ENCODE measurements at places on chromosomes 5 and 9.

DNA sequence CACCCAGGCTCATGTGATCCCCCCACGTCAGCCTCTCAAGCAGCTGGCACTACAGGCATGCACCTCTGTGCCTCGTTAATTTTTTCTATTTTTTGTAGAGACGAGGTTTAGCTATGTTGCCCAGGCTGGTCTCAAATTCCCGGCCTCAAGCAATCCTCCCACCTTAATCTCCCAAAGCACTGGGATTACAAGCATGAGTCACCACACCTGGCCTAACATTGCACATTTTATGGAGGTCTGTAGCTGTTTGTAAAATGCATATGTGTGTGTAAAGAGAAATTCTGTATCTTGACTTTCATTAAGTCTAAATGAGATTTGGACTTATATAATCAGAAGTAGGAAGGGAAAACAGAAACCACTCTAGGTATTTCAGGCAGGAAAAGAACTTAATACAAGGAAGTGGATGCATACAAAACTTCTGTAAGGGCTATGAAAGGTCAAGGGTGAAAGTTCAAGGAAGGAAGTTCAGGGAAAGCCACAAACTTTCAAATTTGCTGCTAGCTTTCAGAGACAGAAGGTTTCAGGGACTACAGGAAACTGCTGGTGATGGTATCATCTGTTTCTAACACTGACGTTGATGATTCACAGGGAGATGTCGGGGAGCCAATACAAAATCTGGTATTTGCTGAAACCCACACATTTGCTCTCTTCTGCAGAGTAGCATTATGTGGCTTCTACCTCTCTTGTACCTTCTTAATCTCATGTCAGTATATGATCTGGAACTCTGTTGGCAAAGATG is 209.4 kb downstream of the PIK3R1 start:
- DNase-seq, result no peak

DNA sequence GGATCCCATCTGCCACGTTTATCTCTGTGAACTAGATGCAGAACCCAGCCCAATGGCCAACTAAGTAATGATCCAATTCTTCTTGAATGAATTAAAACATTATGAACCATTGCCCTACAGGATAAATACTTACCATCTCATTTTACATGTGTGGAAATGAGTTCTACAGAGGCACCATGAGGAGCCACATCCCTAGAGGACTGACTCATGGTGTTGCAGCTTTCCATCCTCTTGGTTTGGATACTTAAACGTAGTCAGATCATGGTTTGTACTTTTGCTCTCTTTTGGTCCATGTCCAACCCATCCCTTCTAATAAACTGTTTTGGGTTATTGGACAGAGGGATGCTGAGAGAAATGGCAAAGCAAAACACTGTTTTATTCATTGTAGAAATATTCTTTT is 484.8 kb downstream of the EBF1 start:
- no peak for DNase-seq

GRCh38 chr5:68550015-68550414 is 334.5 kb downstream of the PIK3R1 start:
- no peak for DNase-seq

GRCh38 chr9:128114326-128115186 is 13.0 kb downstream of the PTGES2 start:
- no peak for DNase-seq

GRCh38 chr9:101365181-101365580 is 19.6 kb downstream of the BAAT start:
- no peak for DNase-seq

- no peak for DNase-seq
Measured at GRCh38 chr5:82274343-82275211, 3.6 kb downstream of the RPS23 start.

DNA sequence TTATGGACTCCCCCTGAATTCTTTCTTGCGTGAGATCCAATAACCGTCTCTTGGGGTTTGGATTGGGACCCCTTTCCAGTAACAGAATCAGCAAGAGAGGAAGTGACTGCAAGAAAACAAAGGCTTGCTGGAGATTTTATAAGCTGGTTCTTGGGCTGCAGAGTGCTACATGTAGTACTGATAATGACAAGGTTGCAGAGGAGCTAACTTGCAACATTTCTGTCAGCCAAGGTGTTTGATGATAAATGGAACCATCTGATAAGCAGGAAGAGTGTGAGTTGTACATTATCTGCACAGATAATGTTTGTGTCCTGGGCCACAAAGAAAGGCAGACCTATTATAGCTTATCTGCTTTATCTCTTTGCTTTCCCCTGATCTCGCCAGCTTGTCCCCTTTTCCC is 37.1 kb downstream of the DNAJB5 start:
- no peak for DNase-seq

DNA sequence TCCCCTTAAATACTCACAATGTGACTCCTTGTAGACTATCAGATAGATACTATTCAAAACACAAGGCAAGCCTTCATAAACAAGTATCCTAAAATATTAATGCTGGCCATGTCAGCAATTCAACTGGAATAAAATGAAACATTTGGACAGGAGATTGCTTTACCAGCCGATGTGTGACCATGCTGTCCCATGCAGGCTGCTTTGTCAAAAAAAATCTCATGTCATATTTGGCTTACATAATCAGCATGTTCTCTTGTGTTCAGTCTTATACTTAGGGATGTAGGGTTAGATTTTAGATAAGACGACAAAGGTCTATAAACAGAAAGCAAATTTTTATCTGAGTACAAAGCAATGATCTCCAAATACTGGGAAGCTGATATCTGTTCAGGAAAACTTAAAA is 108.5 kb downstream of the NR6A1 start:
- no peak for DNase-seq

GRCh38 chr5:132746954-132747615 is at the start of gene CCNI2:
Gene CCNI2, plus strand, starts transcription at chr5:132747426. Its CDS starts 70 bp downstream, at chr5:132747496.
- no peak for DNase-seq

DNA sequence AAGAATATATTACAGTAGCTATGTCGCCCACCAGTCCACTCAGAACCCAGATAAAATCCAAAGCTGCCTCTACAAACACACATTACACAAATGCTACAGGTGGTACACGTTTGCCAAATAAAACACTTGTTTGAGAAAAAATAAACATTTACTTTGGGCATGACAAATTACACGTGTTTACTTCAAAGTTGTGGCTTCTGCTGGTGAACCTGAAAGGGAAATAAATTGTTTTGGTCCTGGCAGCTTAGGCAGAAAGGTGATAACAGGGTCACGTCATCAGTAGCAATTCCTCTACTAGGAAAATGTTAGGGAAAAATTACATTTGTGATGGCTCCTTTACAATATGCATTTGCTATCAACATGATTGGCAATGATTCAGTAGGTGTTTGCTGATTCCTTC is 497.3 kb upstream of the WWC1 start:
- DNase-seq, result no peak

GRCh38 chr5:59458966-59459729 is 434.4 kb downstream of the PDE4D start:
- no peak for DNase-seq

GRCh38 chr5:135371622-135372232 is 27.3 kb downstream of the MACROH2A1 start:
- DNase-seq, result no peak

- no peak for DNase-seq
Measured at GRCh38 chr5:65481171-65481581, 544 bp downstream of the ADAMTS6 start.

GRCh38 chr5:128706269-128706668 is 168.2 kb upstream of the FBN2 start:
- no peak for DNase-seq

GRCh38 chr5:152331718-152332117 is 73.4 kb downstream of the NMUR2 start:
- DNase-seq, result no peak

DNA sequence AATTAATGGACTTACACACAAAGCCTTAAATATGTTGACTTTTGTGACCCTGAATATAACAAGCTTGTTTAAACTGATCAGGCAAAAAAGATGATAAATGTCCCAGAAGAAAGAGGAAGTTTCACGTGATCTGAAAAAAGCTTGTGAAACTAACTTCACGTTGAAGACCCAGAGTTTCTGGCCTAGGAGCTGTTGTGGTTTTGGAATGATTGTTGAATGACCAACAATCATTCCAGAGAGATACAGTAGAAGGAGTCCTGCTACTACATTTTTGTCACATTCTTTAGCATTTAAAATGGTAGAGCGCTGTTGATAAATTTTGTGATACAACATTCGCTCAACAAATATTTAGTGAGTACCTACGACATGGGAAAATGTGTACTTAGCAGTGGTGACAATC is 143.1 kb upstream of the FBN2 start:
- no peak for DNase-seq

- DNase-seq, result no peak
Measured at GRCh38 chr5:124462751-124463150, 283.7 kb downstream of the ZNF608 start.

GRCh38 chr5:125412561-125413495 is 666.4 kb upstream of the ZNF608 start:
- DNase-seq, result peak; percentile 69

DNA sequence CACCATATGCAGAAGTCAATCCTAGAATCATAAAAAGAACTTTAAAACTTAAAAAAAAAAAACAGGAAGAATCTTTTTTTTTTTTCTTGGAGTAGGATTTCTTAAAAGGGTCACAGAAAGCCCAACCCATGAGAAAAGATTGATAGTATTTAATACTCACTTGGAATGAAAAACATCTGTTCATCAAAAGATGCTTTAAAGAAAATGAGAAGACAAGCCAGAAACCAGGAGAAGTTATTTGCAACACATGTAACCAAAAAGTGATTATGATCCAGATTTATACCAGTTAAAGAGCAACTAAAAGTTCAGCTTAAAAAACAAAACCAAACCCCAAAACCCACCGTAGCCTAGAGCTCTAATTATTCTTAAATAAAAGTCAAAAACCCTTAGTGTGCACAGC is 69.3 kb downstream of the TLE4 start:
- DNase-seq, result no peak

GRCh38 chr5:173778152-173778782 is 109.9 kb upstream of the CPEB4 start:
- DNase-seq, result no peak

DNA sequence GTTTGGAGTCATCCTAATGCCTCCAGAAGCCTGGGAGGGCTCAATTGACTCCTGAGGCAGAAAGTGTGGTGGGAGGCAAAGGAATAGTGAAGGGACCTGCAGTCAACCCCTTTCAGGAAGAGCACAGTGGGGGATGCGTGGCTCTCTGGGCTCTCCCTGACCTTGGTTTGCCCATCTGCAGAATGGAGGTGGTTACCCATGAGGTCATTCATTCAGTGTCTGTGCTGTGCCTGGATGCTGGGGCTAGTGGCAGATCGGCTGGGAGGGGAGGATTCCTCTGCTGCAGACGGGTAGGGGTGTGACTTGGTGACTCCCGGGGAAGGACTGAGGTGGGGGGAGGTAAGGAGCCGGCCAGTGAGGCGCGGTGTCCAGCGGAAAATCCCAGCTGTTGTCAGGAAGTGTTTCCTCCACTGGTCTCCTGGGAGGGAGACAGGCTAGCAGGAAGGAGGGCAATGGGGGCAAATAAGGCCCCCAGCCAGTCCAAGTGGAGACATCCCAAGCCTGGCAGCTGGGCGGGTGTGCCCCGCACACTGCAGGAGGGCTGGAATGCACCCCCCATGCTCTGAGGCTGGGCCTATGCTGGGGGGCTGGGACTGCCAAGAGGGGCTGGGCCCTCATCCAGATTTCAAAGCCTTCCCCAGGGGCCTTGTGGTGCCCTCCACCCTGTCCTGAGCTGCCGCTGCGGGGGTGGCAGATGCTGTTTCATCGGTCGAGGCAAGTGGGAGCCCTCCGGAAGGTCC is 10.9 kb downstream of the CXXC5 start:
- DNase-seq, result no peak

Data from NCI-H1105 (cell line).